ENCODE measurements at places on chromosomes 16 and 17. TPM values are rescaled to one million over a fixed set of nuclear protein-coding genes. Genes with fewer than 3 reads are reported as not detected.

Gene KRT27
- not detected for total RNA-seq

Gene CAMTA2
- 154 TPM for total RNA-seq

Gene MT1G
- 78.6 TPM for total RNA-seq

Gene CA7
- 8.2 TPM for total RNA-seq

Gene RBL2
- 64.4 TPM for total RNA-seq

Gene SPSB3
- 43.7 TPM for total RNA-seq

Data from dorsolateral prefrontal cortex (tissue), 122 donors.